HFF-Myc (cell line): ENCODE measurements at places on chromosomes 13 and 19.

- no peak for DNase-seq
Observed at GRCh38 chr13:107834717-107835116, 380.6 kb downstream of the LIG4 start.

DNA sequence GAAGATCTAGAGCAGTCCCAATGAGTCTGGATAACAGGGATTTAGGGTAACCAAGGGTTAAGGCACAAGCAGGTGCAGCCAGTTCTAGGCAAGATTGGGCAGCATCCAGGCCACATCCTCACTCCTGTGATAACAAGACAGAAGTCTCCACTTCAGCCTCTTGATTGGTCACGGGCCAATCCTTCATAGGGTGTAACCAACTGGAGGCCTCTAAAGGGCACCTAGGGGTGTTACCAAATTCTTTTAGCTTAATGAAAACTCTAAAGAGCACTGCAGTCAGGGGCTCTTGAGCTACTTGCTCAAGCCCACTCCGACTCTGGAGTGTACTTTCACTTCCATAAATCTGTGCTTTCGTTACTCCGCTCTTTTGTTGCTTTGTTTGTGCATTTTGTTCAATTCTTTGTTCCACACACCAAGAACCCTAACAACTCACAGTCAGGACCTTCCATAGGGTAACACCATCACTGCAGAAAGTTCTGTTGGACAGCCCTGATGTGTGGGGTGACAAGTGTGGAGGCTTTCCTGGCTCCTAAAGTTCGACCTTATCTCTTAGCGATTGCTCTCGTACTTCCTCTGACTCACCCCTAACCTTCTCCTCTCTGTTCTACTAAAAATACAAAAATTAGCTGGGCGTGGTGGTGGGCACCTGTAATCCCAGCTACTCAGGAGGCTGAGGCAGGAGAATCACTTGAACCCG is 36.1 kb downstream of the ZSWIM9 start:
- no peak for DNase-seq

- DNase-seq, result no peak
Observed at GRCh38 chr13:109154966-109155761, 525.8 kb downstream of the MYO16 start.

GRCh38 chr19:11463391-11463790 is 17.5 kb downstream of the ELAVL3 start:
- no peak for DNase-seq

GRCh38 chr19:40139533-40140287 is 49.0 kb upstream of the ZNF780A start:
- peak; percentile 12 for DNase-seq

GRCh38 chr13:38418286-38418685 is 68.6 kb downstream of the UFM1 start:
- no peak for DNase-seq

GRCh38 chr13:24146961-24147569 is 13.5 kb upstream of the SPATA13 start:
- no peak for DNase-seq

- DNase-seq, result no peak
Observed at GRCh38 chr19:41861116-41861768, 1.2 kb downstream of the RPS19 start.

DNA sequence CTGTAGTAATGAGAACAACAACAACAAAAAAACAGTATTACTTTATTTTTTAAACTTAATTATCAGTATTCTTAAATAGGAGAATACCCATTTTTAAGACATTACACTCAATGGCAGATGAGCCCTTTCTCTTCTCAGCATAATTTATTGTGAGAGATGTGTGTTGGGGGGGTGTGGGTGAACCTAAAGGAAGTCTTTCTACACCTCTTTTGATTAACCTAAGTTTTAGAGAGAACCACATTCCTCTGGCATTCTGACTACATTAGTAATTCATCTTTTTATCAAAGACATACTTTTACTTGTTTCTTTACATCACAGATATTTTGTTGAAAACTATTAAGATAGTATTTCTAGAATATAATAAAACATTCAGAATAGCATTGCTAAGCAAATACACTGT is 890.9 kb downstream of the PCDH9 start:
- no peak for DNase-seq

GRCh38 chr13:60273971-60274527 is 110.3 kb upstream of the DIAPH3 start:
- DNase-seq, result no peak

DNA sequence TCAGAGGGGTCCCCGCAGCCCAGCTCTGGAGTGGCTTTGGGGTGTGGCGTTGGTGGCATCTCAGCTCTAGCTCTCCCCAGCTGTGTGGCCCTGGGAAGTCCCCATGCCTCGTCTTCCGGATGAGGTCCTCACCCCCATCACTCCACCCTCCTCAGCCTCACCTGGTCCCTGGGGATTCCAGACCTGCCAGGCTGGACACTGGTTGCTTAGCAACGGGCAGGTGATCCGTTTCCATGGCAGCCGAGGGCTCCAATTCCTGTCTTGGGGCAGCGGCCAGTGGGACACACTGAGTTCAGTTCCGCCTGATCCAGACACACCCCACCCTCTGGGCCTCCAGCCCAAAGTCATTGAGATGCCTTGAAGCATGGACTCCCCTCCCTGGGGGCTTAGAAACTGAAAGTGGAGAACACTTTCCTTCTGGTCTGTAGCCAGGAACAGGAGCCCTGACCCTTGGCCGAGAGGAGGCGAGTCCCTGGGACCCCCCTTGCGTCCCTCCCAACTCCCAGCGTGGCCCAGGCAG is 7.7 kb upstream of the MISP start:
- no peak for DNase-seq

GRCh38 chr13:40534456-40534855 is 132.0 kb downstream of the FOXO1 start:
- no peak for DNase-seq

DNA sequence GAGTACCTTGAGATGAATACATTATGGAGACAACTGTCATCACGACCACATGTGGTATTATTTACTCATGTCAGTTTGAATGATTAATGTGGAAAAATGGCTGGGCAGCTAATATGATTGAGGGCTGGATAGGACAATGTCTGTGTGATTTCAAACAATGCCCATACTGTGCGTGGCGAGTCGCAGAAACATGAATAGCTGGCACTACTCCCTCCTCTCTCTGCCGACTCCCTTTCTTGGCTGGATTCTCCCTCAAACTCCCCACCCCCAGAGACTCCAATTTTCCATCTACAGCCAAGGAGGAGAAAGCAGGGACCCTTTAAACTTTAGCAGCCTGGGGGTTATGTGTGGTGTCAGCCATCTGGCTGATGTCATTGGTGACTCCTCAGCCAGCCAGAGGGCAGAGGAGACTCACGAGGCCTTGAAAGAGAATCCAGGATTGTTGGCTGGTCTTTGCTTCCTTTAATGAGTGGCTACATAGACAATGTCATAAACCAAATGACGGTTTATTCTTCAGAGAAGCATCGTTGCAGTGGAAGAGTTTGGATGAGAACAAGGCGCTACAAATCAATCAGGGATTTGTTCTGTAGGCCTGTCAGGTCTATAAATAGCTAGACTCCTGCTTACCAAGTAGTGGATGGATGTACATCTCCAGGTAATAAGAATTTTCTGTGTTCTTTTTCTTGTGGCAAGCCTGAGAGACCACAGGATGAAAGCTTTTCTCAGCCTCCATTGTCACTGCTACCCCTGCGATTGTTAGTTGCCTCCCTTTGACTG is 165.6 kb downstream of the DLEU7 start:
- no peak for DNase-seq

GRCh38 chr13:40440990-40441820 is 225.2 kb downstream of the FOXO1 start:
- DNase-seq, result no peak

DNA sequence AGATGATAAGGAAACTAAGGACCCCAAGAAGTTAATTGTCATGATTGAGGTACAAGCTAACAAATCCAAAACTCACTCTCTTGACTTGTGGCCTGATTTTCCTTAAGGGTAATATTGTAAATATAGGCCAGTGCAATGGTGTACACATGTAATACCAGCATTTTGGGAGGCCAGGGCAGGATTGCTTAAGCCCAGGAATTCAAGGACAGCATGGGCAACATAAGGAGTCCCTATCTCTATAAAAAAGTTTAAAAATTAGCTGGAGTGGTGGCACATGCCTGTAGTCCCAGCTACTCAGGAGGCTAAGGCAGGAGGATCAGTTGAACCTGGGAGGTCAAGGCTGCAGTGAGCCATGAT is 28.7 kb upstream of the GARRE1 start:
- no peak for DNase-seq

DNA sequence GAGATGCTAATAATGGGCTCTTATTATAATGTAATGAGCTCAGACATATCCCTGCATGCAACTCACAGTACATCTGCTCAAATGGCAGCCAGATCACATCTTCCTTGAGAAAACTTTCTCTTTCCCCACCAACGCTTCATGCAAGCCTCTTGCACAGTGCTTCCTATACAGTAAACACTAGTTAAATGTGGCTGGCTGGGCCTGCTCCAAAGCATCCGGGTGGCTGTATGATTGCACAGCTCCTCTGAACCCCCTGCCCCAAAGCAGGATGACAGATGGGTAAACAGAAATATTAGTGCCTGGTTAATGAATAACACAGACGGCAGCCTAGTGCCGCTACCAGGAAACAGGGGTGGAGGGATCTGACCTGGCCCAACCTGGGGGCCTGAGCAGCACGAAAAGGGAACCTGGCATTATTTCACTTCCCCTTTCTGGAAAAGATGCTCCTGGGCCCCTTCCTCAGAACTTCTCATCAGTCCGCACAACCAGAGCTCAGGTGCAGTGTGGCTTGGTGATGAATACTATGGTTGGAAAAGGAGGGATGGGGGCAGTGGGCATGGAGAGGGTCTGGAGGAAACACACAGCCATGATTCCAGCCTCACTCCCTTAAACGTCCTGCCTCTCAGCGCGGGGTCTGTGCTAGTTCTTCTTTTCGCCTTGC is 10.8 kb downstream of the FFAR2 start:
- DNase-seq, result no peak

GRCh38 chr19:34540811-34541557 is 59.4 kb downstream of the WTIP start:
- no peak for DNase-seq

GRCh38 chr13:54768214-54768613 is 1739.6 kb downstream of the OLFM4 start:
- no peak for DNase-seq

DNA sequence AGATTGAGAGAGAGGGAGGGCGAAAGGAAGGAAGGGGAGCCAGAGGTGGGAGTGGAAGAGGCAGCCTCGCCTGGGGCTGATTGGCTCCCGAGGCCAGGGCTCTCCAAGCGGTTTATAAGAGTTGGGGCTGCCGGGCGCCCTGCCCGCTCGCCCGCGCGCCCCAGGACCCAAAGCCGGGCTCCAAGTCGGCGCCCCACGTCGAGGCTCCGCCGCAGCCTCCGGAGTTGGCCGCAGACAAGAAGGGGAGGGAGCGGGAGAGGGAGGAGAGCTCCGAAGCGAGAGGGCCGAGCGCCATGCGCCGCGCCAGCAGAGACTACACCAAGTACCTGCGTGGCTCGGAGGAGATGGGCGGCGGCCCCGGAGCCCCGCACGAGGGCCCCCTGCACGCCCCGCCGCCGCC is at the start of gene TNFSF11:
TSS of gene TNFSF11 (plus strand) at position 142 of the 400 bp plus-strand sequence. CDS start at position 294, 152 bp downstream.
- DNase-seq, result no peak

DNA sequence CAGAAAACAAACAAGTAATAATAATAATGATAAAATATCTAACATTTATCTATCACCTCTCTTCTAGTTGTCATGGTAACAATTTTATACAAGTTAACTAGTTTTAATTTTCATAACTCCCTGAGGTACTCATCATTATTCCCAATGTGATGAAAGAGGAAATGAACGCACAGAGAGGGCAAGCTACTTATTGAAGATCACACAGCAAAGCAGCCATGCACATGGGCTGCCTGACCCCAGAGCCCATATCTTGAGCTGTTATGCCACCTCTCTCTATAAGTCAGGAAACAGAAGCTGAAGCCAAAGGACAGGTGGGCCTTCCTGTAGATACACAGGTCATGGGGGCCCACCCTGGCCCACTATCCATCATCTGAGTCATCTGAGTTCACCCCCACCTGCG is 4.9 kb upstream of the KLK4 start:
- DNase-seq, result no peak

- no peak for DNase-seq
Observed at GRCh38 chr19:40165362-40165937, 25.8 kb upstream of the MAP3K10 start.

GRCh38 chr13:36130552-36131221 is 495 bp downstream of the DCLK1 start:
- no peak for DNase-seq

GRCh38 chr13:102702965-102703725 is 8.3 kb upstream of the METTL21C start:
- DNase-seq, result no peak

GRCh38 chr13:110445183-110445582 is 116.3 kb downstream of the RAB20 start:
- DNase-seq, result no peak
